ENCODE measurements at places on chromosomes 4 and X.

GRCh38 chr4:1595789-1596325 is 88.3 kb downstream of the FAM53A start:
- no peak for DNase-seq

GRCh38 chr4:162499478-162499877 is 335.7 kb upstream of the FSTL5 start:
- no peak for DNase-seq

DNA sequence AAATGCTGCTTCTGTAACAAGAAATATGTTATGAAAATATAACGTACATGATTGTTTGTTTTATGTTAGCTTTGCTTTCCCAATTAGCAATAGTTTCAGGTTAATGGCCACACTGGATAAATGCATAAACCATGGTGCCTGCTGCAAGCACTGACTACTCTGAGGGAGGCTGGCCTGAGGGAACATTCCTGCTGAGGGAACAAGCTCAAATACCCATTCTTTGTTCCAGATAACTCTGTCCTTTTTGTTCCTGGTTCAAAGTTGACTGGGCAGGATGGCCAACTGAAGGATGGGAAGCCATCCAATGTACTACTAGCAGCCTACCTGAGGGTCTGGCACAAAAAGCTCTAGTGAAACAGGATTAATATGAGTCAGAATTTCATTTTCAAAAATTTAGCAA is 37.5 kb downstream of the NUP62CL start:
- DNase-seq, result no peak

GRCh38 chr4:22650771-22651170 is 42.0 kb upstream of the GBA3 start:
- DNase-seq, result no peak

GRCh38 chrX:18893536-18893935 is 90.4 kb downstream of the PHKA2 start:
- DNase-seq, result no peak

GRCh38 chr4:74044677-74045076 is 6.2 kb upstream of the CXCL3 start:
- no peak for DNase-seq

DNA sequence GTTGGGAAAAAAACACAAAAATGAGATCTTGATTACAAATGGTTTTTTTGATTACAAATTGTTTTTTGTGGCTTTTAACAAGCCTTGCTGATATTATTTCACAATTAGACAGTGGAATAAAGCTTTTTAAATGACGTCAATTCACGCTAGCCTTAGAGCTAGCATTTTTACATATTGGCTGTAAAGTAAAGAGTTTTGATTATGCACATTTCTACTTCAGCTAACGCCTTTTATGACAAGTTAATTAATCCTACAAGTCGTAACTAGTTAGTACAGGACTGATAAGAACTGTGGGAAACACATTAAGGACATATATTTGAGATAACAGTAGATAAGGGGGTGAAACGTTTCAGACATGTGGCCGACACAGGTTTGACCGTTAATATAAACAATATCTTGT is 95.7 kb upstream of the ATXN3L start:
- DNase-seq, result no peak

DNA sequence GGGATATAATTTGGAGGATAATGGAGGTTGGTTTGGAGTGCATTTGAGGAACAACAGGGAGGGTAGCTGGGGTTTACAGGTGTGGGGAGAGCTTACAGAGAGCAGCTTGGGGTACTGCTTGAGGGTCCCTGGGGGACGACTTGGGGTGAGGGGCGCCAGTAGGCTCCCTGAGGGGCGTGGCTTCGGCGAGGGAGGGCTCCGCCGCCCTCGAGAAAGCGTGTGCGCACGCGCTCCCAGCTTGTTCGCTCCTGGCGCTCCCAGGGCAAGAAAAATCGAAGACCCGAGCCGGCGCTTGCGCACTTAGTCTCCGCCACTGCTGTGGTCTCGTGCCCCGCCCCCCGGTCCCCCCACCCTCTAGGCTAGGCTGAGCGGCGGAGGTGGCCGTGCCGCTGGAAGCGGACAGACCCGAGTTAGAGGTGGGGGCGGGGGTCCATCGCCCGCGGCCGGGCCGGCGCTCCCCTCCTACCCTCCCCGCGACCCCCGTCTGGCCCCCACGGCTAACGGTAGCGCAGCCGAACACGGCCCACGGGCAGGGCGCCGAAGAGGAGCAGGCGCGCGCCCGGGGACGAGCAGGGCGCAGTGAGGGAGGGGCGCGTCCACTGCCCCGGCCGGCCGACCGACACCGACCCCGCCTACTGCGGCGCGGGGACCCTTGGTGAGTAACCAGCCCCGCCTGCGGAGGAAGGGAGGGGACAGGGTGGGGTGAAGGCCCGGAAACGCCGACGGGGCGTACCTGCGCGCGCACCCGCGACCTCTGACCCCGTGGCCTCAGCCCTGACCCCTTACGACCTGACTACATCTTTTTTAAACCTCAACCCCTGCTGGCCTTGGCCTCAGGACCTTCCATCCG is 5.4 kb upstream of the CCDC120 start:
- DNase-seq, result no peak

DNA sequence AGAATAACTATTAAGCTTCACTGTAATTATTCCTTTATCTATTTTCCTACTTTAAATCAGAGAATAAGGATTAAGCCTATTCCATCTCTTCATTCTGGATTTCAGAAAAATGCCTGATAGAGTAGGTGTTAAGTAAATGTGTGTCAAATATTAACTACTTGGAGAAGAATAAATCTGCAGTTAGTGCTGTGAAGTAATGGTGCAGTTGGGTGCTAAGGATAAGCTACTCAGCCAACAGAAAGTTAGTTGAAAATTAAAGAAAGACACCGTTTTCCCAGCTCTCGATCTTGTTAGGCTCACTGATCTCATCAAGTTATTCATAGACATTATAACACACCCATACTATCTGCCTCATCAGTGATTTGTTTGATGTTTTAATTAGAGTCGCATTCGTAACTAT is 7.1 kb downstream of the PF4V1 start:
- no peak for DNase-seq

DNA sequence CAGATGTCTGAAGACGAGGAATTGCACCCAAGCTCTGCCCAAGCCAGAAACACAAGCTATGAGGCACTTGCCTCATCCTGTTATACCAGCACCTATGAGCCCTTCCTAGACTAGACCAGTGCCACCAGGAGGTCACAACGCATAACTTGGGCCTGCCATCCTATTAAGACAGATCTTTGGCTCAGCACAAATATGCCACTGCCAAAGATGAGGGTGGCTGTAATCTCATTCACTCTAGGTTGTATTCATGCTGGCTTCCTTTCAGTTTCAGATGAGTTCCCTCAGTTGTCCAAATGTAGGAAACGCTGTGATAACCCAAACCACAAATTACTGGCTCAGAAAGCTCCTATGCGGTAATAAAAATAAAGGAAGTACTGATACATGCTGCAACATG is 76.5 kb upstream of the CITED1 start:
- DNase-seq, result no peak
